ENCODE measurements at places on chromosomes 3 and 15.

- no peak for DNase-seq
Measured at GRCh38 chr3:102481050-102481449, 46.2 kb downstream of the ZPLD1 start.

- no peak for DNase-seq
Measured at GRCh38 chr3:16807391-16807790, 77.4 kb upstream of the PLCL2 start.

DNA sequence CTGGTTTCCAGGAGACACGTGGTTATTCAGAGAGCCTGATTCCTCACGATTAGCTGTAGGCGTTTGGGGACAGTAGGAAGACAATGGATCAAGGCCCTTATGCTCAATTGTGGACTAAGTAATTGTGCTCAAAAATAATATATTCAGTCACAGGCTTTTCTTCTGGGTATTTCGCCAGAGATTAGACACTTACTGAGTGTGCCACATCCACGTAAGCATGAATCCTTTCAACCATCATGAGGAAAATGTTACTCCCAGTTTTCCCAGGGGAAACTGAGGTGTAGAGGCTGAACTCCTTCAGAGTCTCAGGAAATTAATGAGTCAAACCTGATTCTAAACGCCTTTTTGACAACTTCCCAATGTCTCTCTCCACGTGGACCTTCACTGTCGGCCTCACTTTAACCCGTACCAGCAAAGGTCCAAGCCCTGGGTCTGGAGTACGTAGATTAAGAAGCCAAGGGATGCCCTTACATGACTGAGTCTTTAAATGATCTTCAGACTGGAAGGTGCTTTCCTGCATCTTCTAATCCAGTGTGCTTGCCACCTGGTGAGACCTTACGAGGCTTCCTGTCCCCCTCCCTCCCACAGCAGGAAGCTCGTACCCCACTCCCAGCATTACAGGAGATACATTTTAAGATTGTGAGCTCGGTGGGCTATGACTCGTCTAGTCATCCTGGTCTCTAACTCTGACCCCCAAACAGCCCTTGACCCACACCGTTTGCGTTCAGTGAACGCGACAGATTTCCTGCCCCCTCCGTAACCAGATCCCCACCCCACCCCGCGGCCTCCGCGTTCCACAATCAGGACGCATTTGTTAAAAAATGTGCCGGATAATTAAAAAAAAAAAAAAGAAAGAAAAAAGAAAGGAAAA is 1.7 kb downstream of the PKM start:
- no peak for DNase-seq

- DNase-seq, result no peak
Measured at GRCh38 chr3:16801698-16802097, 83.1 kb upstream of the PLCL2 start.

Measured in Right ventricle myocardium inferior (tissue), 1 donor.